WERI-Rb-1 (cell line): ENCODE measurements at places on chromosomes 12 and 14.

DNA sequence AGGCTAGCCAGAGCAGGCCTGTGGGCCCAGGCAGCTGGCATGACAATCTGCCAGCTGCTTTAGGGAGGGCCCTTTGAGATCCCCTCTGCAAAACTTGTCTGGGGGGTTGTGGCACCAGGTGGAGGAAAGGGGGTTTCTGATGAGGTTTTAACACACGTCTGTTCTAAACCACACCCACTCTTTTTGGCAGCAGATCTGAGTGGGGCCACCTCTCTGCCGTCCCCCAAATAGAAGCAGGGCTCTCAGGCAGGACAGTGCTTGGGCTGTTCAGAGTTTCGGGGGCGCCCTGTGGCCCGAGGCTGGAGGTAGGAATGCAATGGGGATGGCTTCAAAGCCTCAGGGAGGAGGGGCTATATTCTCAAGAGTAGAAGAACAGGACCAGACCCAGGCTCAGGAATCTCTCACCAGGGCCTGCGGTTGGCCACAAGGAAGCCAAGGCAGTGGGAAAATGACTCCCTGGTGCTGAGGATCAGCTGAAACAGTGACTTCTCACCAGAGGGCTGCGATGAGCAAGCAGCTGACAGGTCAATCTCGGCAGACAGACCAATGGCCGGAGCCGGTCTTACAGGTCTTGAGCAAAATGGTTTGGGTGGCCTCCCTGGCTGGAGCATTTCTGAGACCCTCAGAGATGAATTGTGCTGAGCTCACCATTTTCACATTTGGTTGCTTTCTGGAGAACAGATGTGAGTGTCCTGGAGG lies 1.5 kb upstream of the KRT5 start:
- no peak for DNase-seq

GRCh38 chr12:110286623-110287022 lies 5.6 kb downstream of the ATP2A2 start:
- DNase-seq, result no peak

DNA sequence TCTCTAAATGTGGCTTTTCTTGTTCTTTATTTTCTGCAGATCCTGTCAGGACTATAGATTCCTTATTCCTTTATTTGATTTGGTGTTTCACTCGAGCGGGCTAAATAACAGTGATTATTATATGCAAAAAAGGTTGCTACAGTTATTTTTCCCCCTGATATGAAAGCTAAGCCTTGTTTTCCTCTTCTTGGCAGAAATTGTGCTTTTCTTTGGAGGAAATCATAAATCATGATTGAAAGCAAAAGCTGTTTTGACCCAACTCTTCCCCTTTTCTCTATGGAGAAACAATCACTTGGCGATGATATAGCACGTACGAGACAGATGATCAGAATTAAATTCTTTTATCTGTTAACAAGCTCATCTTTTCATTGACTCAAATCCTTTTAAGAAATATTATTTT lies 31.4 kb downstream of the PPFIBP1 start:
- no peak for DNase-seq

- no peak for DNase-seq
Observed at GRCh38 chr14:77041881-77042545, 13.5 kb upstream of the IRF2BPL start.

DNA sequence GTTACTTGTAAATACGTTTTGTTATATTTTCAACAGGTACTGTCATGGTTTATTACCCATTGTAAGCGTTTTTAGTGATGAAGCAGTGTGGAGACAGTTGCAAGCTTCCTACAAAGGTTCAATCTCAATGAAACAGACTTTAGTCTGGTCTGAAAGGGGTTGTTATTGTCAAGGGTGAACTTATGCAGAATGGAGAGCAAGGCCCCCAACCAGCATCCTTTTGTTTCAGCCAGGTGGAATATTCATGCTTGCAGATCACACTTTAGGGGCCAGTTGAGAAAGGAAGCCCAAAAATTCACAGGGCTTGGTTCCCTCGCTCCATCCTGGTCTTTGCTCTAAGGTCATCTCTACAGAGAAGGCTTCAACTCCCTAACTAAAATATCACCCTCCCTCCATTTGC lies 103.7 kb downstream of the PRICKLE1 start:
- DNase-seq, result no peak

- DNase-seq, result no peak
Observed at GRCh38 chr14:85536833-85537190, 6.9 kb downstream of the FLRT2 start.

DNA sequence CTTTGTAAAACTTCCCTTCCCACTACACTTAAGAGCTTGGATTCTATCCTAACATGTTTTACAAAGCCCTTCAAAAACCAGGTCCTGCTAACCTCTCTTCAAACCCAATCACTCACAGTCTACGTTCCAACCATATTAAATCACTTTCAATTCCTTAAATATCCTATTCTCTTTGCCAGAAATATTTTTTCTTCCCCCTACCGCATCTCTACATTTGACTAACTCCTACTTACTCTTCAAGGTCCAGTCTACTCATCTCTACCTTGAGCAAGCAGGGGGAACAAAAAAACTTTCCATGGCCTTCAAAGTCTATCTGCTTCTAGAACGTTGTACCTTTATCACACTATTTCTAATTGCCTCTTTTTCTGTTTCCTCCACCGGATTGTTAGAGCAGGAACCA lies 6.1 kb downstream of the ERGIC2 start:
- no peak for DNase-seq

DNA sequence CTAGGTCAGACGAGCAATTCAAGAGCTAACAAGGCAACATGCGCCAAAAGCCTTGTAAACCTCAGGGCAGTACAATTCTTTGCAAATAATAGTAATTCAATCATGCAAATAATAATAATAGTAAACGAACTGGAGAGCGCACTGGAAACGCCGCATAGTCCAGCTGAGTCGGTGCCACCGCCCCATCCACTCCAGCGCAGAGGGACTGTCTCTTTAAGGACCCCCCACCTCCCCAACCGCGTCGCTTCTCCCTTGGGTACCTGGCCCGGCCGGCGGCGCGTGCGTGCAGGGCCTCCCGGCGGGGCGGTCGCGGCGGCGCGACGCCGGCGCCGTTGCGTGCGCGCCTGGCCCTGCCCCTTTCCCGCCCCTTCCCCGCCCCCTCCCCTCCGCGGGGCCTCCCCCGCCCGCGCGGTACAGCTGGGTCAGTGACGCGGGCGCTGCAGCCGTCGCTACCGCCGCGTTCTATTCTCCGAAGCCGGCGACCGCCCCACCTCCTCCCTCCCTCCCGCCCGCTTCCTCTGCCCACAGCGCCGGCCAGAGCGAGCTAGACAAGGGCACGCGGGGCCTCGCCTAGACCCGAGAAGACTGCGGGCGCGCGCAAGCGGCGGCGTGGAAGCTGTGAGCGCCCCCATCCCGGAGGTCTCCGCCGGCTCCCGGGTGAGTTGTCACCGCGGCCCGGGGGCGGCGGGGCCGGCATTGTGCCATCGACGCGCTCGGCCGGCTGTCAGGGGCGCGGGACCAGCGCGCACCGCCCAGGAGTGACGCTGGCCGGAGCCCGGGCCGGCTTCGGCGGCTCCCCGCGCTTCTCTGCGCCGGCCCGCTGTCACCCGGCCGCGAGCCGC lies at the start of gene SUSD6:
TSS of gene SUSD6 (plus strand) at position 425 of the 842 bp plus-strand sequence. CDS start 46,997 bp downstream, outside the sequence.
- peak; percentile 94 for DNase-seq

GRCh38 chr14:79551523-79551922 lies 659.8 kb downstream of the DIO2 start:
- peak; percentile 7 for DNase-seq

GRCh38 chr14:36683083-36683724 lies 21.5 kb downstream of the PAX9 start:
- DNase-seq, result no peak

- peak; percentile 23 for DNase-seq
Observed at GRCh38 chr14:98890556-98891340, 381.2 kb downstream of the BCL11B start.

DNA sequence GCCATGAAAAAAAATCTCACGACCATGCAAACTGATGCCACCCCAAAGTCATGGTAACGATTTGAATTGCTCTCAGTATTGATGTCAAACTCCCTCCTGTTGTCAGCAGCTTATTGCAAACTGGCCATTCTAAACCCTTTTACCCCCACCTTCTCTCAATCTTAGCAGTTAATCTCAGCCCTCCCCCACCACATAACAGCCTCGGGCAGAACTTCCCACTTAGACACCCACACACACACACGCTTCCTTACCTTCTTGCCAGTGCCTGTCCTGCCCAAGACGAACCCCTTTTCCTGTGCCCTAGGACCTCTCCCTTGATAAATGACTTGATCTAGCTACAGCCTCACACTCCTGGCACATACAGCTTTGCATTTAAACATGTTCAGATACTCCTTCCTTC lies 56.6 kb downstream of the GPATCH2L start:
- DNase-seq, result peak; percentile 52

GRCh38 chr14:69937367-69938081 lies 58.3 kb downstream of the SMOC1 start:
- DNase-seq, result peak; percentile 78

DNA sequence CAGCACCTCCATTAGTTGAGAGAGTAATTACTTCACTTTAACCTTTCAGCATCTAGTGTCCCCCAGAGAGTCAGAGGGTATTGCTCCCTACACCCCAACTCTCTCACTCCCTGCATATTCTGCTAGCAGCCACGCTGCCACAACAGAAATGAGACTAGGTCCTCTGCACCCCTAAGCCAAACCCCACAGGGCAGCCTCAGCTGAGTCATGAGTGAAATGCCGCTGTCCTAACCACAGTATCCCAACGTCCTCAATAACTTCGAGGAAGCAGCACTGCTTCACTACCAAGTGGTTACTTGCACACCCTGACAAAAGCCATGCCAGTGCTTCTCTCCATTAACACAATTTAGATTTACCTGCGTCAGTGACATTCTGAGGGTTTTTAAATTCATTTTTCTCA lies 6.9 kb upstream of the LYZ start:
- no peak for DNase-seq

- DNase-seq, result no peak
Observed at GRCh38 chr14:98187281-98187680, 1084.7 kb downstream of the BCL11B start.

- no peak for DNase-seq
Observed at GRCh38 chr14:39219075-39219499, 14.6 kb upstream of the MIA2 start.

- DNase-seq, result peak; percentile 18
Observed at GRCh38 chr14:22475381-22475780, 113.6 kb downstream of the DAD1 start.

GRCh38 chr12:69555461-69555860 lies 29.8 kb upstream of the CCT2 start:
- DNase-seq, result no peak

GRCh38 chr12:109701064-109701463 lies 12.6 kb upstream of the FAM222A start:
- DNase-seq, result no peak

- no peak for DNase-seq
Observed at GRCh38 chr12:111443086-111443485, 37.4 kb downstream of the SH2B3 start.

DNA sequence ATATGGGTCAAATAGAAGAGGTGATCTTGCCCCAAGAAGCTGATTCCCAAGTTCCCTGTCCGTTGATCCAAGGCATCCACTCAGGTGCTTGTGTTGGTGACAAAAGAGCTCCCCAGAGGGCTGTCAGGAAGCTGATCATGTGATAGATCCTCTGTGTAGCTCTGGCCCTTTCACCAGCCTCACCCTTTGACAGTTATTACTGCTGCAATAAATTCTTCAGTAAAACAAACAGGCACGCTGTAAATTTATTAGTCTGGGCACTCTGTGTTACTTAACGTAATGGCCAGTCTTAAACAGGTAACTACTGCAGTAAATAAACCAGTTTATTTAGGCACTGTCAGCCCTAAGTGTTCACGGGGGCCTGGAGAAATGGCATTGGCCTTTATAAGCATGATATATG lies 473.9 kb downstream of the BCL11B start:
- no peak for DNase-seq

GRCh38 chr14:87014856-87015255 lies 978.1 kb downstream of the GALC start:
- DNase-seq, result peak; percentile 9

DNA sequence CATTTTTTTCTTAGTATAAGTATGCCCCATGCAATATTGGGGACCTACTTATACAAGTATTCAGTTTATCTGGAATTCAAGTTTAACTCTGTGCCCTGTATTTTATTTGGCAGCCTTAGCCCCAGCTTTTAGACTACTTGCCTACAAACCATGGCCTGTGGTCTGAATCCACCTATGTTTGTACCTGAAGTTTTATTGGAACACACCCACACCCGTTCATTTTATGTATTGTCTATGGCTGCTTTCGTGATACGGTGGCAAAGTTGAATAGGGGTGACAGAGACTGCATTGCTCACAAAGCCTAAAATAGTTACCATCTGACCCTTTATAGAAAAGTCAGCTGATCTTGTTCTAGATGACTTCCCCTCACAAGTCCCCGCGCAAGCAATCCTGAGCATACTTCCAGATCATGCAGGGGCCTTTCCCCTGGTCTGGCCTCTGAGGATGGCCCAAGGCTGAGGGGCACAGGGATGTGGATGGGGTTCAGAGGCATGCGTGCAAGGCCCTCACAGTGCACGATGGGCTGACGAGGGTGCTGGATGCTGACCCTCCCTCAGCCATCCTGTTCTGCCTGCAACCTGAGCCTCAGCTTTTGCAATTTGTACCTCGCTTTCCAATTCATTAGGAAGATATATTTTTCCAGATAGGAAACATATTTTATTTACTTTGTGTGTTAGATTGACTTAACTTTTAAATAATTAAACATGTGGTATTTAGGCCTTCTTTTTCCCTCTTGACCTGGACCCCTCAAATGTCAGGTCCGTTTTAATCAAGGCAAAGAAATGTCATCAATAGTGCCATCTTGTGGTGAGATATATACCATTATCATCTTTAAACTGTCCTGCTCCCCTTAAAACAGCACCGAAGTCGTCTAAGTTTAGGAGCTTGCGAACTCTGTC lies 527.3 kb upstream of the CCDC196 start:
- DNase-seq, result no peak

GRCh38 chr14:93962701-93963601 lies 13.4 kb downstream of the ASB2 start:
- DNase-seq, result no peak

GRCh38 chr12:27064397-27065342 lies 17.7 kb downstream of the C12orf71 start:
- DNase-seq, result peak; percentile 48

- no peak for DNase-seq
Observed at GRCh38 chr14:75896341-75896740, 85.5 kb downstream of the TGFB3 start.

DNA sequence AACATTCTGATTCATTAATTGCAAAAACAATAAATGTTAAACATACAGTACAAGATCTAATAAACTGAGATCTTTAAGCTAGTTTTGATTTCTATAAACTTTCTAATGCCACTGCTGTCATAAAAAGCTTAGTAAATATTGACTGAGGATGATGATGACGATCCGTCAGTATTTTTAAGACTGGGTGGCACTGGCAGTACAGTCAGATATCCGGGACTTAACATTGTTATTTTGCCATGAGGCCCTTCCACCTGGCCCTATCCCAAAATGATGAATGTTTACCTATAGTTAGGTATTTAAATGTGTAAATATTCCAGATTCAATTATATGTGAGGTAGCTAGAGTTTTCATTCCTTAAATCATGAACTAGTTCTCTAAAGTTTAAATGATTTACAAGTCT lies 158.5 kb downstream of the FOXA1 start:
- no peak for DNase-seq
